ENCODE measurements at places on chromosomes 2 and 18.

- DNase-seq = no peak
Measured at GRCh38 chr2:75500633-75501032, 60.1 kb downstream of the EVA1A start.

DNA sequence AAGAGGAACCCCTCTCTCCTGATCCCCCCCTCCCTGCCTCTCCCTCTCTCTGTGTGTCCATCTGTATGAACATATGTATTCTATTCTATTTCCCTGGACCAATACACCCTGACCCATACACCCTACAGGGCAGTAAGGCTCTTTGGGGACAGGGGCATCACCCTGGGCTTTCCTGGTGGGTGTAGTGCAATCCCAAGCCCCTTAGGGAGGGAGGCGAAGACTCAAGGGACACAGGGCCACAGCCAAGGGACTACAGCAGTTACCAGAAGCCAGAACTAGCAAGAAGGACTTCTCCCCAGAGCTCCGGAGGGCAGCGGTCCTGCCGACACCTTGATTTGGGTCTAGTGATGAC lies 214.2 kb upstream of the RAB6C start:
- no peak for DNase-seq

DNA sequence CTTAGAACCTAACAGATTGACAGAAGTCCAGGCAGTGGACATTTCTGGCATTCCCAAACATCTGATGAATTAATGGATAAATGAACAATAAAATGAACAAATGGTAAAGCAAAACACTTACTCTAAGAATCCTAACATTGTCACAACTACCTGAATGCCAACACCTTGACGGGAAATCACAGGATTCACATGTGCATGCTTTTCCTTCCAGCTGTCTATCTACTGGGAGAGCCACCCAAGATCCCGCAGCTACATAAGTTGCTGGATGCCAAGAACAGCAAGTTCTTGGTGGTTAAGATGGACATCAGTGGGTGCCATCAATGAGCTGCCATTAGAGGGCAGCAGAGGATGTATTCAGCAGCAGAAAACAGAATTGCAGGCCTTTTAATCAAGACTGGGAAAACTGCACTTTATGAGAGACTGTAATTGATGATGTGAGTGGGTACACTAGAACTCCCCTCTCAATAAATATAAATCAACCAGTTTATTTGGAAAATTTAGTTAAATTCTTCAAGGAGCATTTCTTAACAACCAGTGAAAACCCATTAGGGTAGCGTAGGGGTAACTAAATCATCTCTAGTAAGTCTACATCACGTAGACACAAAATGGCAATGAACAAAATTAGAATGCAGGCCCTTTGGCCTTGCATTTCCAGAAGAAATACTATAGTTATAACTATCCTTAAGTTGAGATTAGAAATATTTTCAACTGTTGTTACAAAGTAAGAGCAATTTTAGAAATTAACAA lies 45.6 kb downstream of the SESTD1 start:
- peak; percentile 58 for DNase-seq

DNA sequence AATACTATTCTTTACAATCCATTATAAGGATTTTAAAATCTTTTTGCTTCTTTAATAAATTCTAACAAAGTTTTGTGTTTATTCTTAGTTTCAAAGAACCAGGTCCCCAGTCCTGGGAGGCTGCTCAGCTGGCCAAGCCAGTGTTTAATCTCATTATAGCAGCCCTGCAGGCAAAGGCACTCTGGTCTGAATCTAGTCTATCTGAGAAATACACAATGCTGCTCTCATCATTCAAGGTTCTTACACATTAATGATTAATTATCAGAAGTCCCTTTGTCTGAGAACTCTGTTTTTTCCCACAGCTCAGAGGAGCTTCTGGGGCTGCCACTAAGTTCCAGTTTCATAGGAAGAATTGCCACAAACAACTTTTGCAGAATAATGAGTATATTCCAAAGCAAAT lies 27.7 kb downstream of the KCTD18 start:
- no peak for DNase-seq

GRCh38 chr2:119174216-119174992 lies 15.9 kb upstream of the C1QL2 start:
- no peak for DNase-seq

Data from left hindlimb (tissue), 1 donor.